Cortex of kidney (tissue), 1 donor: ENCODE measurements at places on chromosomes 11 and 22.

DNA sequence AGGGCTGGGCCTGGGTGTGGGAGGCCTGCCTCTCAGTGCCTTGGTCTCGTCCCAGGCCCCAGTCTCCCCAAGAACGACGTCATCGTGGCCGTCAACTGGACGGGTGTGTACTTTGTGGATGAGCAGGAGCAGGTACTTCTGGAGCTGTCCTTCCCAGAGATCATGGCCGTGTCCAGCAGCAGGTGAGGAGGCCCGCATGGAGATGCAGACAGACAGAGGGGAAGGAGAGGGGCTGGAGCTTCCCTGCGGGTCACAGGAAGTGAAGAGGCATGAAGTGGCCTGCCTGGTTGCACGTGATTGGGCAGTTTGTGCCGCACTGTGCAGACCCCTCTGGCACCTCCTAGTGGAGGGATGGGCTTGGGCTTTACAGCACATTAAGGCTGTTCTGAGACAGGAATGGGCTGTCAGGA lies 70.4 kb downstream of the MYO7A start:
- no peak for DNase-seq

DNA sequence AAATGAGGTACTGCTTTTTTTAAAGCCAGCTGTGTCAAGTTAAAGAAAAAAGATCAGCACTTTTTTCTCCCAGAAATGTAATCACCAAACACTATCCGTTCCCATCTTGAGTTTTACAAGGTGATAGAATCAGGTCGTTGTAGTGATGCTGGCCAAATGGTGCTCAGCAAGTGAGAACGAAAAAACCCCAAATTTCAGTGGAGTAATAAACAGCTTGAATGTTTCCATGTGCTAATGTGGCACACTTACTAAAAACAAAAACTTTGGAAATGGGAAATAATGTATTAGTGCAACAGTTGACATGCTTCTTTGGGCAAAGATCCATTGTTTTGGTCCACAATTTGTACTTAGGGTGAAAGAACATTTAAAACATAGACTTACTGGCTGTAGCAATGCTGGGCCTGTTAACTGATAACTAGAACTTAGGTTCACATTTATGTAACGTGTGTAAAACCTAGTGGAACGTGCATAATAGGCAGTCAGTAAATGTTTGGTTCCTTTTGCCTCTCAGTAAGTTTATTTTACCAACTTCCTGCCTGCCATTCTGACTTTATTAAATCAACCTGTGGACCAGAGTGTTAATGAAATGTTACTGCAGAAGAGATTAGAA lies 15.4 kb upstream of the GDPD4 start:
- no peak for DNase-seq

DNA sequence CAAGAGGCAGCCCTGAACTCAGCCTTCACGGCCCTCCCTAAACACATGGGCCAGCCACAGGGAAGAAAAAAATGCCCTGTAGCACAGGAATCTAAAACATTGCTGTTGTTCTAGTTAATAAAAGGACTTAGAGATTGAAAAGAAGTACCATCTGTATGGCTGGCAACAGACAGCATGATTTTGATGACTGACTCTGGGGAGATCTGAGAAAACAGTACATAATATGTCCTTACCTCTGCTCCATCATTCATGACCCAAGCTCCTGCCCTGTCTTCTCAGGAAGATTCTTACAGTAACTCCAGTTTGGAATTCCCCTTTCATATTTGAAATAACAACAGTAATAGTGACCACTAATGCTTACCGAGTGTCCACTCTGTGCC lies 244.2 kb downstream of the ETS1 start:
- no peak for DNase-seq

- DNase-seq: no peak
Observed at GRCh38 chr11:14119357-14119756, 156.8 kb downstream of the SPON1 start.

DNA sequence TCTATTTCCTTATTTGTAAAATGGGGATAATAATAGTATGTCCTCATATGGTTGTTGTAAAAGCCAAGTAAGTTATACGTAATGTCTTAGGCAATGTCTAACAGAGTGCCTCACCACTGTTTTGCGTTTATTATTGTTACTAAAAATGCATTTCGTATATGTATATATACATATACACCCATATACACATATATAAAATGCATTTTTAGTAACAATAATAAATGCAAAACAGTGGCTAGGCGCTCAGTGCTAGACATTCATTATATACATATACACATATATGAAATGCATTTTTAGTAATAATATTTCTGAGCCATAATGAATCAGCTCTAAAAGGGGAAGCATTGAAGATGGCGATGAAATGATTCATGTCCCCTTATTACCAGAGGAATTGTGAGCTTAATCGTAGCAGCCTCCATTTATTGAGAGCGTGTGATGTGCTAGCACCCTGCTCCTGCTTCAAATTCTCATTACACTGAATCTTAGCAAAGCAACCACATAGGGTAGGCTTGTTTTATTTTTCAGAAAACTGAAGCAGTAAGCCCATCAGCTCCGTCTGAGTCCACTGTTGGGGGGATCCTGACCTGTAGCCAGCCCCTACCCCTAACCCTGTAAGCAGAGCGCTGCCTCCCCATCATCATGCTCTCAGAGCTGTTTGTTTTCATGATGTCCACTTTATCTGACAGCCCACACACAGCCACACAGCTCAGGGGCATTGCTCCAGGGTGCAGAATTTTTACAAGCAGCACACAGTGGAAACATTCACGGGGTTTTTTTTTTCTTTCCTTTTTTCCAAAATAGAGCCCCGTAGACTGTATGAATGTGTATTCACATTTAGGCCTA lies 97.1 kb upstream of the NAV2 start:
- DNase-seq: no peak

DNA sequence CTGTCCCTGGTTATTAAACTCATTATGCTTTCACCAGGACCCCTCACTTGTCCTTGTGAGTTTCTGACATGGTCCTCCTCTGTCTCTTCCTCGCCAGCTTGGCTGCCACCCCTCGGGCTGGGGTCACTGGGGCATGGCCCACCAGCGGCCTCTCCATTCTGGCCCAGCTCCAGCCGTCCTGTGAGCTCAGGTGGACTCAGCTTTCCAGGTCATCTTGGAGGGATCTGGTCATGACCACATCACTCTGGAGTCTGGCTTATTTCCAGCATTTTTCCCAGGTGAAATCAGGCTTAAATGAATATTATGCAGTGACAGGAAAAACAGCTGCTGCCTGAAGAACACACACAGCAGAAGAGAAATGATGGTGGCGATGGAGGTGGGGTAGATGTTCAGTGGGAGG lies 224.5 kb downstream of the ADAMTS15 start:
- no peak for DNase-seq

- DNase-seq: no peak
Observed at GRCh38 chr22:27786291-27786932, 15.1 kb downstream of the MN1 start.

DNA sequence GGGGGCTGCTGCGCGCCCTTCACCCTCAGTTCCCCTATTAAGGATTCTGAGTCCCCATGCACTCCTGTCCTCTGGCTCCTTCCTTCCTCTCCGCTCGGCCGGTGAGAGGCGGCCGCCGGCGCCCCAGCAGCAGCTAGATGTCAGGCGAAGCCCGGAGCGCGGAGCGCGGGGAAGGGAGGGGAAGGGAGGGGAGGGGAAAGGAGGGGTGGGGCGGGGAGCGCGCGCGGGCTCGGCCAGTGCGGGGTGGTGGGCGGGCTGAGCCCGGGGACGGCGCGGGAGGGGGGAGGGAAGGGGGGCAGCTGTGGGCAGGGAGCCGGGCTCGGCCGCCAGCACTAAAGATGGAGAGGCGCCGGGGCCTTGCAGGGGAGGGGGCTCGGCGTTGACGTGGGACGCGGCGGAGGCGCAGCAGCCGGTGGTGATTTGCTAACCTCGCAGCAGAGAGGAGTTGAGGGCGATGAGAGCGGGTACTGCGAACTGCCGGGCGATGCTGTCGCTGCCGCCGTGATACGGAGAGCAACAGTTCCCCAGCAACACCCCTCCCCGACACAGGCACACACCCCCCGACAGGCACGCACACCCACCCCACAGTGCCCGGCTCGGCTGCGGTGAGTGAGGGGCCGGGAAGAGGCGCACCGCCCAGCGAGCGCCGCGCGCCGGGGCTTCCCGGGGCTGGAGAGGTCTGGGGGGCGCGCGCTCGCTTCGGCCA lies at the start of gene ZBTB16:
Gene ZBTB16, plus strand, starts transcription at position 434 of the 706 bp plus-strand sequence. CDS start 3,590 bp downstream, outside the sequence.
- no peak for DNase-seq

DNA sequence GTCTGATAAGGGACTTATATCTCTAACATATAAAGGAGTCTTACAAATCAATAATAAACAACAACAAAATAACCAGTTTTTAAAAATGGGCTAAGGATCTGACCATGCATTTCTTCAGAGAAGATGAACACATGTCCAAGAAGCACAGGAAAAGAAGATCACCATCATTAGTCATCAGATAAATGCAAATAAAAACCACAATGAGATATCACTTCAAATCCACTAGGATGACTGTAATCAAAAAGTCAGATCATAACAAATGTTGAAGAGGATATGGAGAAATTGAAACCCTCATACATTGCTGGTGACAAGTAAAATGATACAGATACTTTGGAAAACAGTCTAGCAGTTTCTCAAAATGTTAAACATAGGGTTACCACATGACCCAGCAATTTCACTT lies 61.2 kb upstream of the MYOD1 start:
- DNase-seq: no peak

- no peak for DNase-seq
Observed at GRCh38 chr11:120331301-120331996, 4.8 kb upstream of the ARHGEF12 start.

GRCh38 chr11:1750840-1751530 lies 590 bp upstream of the IFITM10 start:
- no peak for DNase-seq

DNA sequence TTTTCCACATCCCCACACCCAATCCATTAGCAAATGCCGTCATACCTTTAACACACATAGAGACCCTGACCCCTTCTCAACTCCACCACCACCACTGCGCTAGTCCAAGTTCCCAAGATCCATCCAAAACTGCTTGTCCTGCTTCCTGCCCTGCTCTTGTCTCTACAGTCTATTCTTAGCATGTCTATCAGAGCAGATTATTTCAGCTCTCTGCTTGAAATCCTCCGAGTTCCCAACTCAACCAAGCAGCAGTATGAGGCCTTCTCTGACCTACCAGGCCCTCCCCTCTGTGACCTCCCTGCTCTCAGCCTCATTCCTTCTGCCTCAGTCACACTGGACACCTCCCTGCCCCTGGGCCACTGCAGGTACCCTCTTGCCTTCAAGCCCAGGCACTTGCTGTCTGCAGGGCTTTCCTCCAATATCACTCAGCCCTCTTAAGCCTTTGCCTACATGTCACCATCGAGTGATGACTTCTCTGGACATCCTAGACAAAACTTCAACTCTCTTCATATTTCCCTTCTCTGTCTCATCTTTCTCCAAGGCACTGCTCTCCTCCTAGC lies 134.6 kb downstream of the SPATA19 start:
- DNase-seq: no peak

- DNase-seq: no peak
Observed at GRCh38 chr11:124920870-124921609, 2.0 kb downstream of the HEPN1 start.
